ENCODE measurements at places on chromosomes 7 and 10. TPM values are rescaled to one million over a fixed set of nuclear protein-coding genes. Genes with fewer than 3 reads are reported as not detected.

The WDR37 gene
- total RNA-seq: 25.5 TPM

The SLC26A5 gene
- total RNA-seq: not detected

The BAG3 gene
- 66.7 TPM for total RNA-seq

The PTF1A gene
- not detected for total RNA-seq

The SEC24C gene
- total RNA-seq: 95.5 TPM

The GPR22 gene
- total RNA-seq: not detected

The FAM241B gene
- total RNA-seq: not detected

The RAB11FIP2 gene
- 8.6 TPM for total RNA-seq

Data from endothelial cell of umbilical vein (primary cell).